ENCODE measurements at places on chromosomes 3 and 15.

DNA sequence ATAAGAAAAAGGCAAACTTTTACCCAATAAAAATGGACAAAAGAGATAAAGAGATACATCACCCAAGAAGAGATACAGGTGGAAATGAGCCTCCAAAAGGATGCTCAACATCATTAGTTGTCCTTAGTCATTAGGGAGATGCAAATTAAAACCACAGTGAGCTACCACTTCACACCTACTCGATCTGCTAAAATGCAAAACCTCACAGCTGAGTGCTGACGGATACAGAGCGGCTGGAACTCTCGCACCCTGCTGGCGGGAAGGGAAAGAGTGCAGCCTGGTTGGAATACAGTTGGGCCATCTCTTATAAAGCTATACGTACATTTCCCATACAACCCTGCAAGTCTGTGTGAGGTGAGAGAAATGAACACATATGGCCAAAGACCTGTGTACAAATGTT lies 78.5 kb upstream of the PRR20G start:
- DNase-seq = no peak

DNA sequence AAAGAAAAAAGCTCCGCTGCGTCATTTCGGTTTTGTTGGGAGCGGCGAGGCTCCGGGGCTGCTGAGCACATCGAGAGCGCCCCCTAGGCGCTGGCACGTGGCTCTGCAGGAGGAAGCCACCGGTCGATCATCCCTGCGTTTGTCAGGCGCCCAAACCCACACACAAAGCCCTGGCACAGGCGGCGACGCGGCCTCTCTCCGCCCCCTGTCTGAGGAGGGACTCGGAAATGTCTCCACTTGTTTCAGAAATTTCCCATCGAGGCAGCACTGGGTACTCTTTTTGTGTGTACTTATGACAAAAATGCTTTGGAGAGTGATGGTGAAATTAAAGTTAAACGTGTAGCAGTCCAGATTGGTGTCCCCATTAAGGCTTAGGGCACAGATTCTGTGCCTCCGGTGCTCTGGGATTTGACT lies 407.3 kb upstream of the ONECUT1 start:
- DNase-seq = no peak

- DNase-seq = no peak
Observed at GRCh38 chr3:138944929-138945708, 1.8 kb downstream of the FOXL2 start.

- no peak for DNase-seq
Observed at GRCh38 chr3:176655404-176656094, 541.7 kb downstream of the TBL1XR1 start.

GRCh38 chr15:79198461-79198860 lies 84.1 kb upstream of the ANKRD34C start:
- no peak for DNase-seq

DNA sequence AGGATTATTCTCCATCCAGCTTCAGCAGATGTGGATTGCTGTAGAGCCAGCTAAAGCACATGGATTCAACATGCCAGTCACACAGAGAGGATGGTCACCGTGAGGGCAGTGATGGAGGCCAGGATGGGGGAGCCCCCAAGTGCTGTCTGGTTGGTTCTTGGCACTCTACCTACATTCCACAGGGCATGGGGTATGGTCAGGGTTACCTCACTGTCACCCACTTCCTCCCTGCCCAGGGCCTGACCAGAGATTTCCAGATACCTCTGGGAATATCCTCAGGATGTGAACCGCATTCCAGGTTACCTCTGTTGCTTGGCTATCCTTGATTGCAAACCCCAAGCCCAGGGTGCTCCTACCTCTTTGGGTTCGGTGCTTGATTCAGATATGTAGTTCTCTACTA lies 147.3 kb upstream of the TRIM42 start:
- no peak for DNase-seq

DNA sequence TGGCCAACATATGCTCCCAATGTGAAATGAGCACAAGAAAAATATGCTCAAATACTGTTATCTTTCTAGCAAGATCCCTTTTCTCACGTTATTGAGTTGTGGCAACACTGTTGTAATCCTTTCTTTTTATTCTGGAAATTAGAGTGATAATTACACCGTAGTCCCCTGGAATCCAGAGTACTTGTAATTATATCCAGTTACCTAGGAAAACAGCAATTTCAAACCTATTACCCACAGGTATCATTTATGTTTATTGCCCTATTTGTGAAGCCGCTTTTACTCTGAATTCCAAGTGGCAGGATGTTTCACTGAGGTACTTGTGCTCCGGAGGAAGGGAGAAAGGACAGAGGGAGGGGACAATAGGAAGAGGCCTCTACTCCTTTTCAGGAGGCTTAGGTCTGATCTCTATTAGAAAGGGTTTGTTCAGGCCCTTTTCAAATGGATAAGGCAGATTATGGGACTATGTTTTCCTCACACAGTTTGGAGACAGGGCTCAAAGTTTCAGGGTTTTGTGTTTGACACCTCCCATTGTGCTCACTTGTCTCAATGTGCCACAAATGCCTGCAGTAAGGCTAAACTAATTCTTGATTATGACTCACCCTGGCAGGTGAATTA lies 646.6 kb downstream of the TUSC7 start:
- DNase-seq = no peak

DNA sequence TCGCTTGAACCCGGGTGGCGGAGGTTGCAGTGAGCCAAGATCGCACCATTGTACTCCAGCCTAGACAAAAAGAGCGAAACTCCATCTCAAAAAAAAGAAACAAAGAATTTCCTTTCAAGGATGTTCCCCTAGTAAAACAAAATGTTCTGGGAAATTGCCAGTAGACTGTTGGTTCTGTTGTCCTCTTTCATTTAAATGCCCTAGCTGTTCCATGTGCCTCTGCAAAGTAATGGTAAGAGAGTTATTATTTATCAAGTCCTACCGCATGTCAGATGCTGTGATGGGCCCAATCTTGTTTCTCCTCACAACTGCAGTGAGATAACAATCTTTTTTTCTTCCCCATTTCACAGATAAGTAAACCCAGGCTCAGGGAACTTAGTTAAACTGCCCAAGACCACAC lies 254.3 kb upstream of the TPM1 start:
- DNase-seq = no peak

GRCh38 chr15:89898614-89899294 lies 5.0 kb upstream of the AP3S2 start:
- DNase-seq = no peak

- no peak for DNase-seq
Observed at GRCh38 chr3:114375608-114376421, 82.0 kb downstream of the TIGIT start.

GRCh38 chr15:52428297-52428696 lies 100.4 kb downstream of the MYO5A start:
- no peak for DNase-seq

GRCh38 chr3:188624384-188624783 lies 470.4 kb downstream of the LPP start:
- DNase-seq = no peak

- no peak for DNase-seq
Observed at GRCh38 chr3:60979461-60980341, 271.6 kb downstream of the FHIT start.

DNA sequence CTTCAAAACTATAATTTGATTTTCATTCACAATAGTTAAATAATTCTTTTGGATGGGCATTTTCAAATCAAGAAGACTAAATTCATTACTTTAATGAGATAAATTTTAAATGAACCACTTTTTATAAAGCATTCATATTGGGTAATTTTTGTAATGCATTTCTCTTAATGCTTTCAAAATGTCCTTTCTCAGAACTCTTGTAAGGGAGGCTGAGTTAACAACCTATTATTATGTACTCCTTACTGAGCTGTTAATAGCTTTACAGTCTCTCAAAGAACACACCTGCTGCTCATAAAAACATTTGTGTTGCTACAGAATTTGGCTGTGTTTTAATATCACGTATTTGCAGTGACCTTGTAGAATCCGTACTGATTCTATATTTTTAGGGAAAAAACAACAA lies 334.0 kb upstream of the ARL6 start:
- no peak for DNase-seq

- DNase-seq = no peak
Observed at GRCh38 chr3:66394019-66394752, 106.6 kb downstream of the LRIG1 start.

DNA sequence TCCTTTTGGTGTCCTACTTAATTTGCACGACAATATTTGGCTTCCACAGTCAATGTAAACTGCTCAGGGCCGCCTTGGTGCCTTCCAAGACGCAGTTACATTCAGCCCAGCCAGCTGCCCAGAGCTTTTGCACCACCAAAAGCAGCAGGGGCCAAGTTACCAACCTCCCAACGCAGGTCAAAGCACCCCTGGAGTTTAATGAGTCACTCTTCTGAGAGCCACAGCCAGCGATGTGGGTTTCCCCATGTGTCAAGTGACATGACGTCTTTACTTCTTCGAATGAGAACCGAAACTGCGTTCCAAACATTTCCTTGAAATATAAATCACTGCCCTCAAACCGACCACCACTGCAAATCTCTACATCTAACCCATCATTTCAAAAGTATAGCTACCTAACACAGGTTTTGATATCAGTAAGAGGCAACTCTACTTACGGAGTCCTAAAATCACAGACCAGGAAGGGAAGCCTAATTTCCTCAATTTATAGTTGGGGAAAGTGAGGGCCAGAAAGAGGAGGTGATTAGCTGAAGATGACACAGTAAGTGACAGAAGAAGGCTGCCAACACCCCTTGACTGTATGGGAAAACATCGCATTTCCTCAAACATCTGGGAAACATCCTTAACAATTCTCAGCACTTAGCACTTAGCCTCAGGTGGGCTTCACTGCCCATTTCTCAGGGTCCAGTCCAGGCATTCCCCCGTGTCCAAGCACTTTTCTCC lies 24.5 kb downstream of the MB21D2 start:
- no peak for DNase-seq

DNA sequence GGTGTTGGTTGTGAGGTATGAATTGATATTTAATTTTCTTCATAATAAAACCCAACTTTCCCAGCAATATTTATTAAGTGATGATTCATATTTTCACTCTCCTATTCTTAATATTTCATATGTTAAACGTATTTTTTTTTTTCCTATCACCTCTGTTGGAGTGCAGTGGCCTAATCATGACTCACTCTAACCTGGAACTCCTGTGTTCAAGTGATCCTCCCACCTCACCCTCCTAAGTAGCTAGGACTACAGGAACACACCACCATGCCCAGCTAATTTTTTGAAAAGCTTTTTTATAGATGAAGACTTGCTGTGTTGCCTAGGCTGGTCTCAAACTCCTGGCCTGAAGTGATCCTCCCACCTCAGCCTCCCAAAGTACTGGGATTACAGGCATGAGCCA lies 8.6 kb downstream of the PARP15 start:
- DNase-seq = no peak

GRCh38 chr3:101117465-101117864 lies 124.2 kb upstream of the ABI3BP start:
- no peak for DNase-seq

DNA sequence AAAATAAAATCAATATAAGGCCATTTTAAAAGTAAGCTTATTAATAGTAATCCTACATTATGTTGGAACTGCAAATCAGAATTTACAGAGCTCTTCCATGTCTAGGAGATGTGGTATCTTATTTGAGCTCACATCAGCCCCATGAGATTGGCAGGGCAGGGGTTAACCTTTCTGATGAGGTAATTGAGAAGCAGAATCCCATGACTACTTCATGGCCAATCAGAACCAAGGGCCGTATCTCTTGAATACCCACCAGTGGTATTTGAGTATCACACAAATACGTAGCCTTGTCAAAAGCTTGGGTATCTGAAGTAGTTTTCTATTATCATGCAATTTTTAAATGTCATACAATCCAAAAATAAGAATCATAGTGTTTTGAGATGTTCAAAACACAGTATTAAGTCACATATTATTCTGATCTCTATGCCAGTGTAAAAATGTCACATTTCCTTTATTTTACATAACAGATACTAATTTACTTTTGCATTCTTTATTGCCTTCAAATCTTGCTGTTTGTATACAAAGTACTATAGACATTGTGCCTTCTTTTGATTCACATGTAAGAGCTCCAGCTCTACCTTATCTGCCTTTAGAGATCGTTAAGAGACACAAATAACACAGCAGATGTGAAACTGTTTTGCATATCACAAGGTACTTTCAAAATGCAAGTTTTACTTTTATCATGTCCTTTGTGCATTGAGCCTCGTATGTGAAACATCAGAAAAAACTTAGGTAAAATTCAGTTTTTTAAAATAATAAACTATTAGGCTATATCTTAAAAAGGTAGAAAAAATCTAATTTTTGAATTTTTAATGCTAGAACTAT lies 251.7 kb upstream of the GOLGA6L4 start:
- DNase-seq = no peak

GRCh38 chr3:193662757-193663322 lies 69.8 kb downstream of the OPA1 start:
- DNase-seq = no peak

DNA sequence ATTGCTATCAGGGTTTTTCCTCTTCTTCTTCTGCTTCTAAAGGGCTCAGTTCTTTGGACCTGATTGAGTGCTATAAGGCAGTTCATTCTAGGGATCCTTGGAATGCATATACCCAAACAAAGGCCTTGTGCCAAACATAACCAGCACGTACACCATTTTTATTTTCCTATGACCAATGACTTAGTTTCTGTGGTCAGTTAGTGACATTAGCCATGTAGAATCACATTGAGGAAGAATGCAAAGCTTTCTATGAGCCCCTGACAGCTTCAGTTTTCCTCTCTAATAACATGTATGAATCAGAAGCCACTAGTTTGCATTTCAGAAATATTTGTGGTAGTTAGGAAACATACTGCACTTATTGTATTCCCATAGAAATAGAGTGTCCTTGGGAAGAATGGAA lies 240.0 kb downstream of the THRB start:
- DNase-seq = no peak

DNA sequence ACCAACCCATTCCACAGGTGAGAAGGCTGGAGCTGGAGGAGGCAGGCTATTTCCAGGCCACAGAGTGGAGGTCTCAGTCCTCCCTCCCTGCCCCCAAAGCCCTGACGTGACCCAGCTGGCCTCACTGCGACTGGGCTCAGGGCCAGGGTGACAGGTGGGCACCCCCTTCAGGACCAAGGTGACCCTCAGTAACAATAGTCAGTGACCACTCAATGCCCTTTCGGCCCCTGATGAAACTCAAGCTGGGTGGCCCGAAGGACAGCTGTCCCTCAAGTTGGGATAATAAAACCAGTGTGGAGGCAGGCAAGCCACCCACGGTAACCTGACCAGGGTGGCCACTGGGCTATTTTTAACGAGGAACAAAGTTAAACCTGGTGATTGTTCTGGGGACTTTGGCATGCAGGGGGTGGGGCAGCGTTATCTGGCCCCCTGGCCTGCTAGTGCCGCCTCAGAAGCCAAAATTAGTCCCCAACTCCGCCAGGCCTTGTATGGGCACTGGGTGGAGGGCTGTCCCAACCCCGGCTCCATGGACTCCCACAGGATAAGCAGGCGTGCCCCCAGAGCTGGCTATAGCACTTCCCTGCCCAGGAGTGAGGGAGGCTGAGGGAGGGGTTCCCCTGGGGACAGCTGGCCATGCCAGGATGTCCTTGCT lies 1.1 kb downstream of the TNNC1 start:
- no peak for DNase-seq
